ENCODE measurements at places on chromosomes 4 and X. TPM values are rescaled to one million over a fixed set of nuclear protein-coding genes. Genes with fewer than 3 reads are reported as not detected.

The SOX3 gene
- total RNA-seq, result not detected

The CCDC160 gene
- total RNA-seq, result 0.65 TPM

The BTC gene
- 30.0 TPM for total RNA-seq

The REPS2 gene
- 8.7 TPM for total RNA-seq

The DTHD1 gene
- total RNA-seq, result not detected

The DAPP1 gene
- total RNA-seq, result 23.0 TPM

The SLC9B1 gene
- total RNA-seq, result not detected

The CT45A10 gene
- not detected for total RNA-seq

The SFRP2 gene
- total RNA-seq, result 5.4 TPM

The ADGRG2 gene
- 0.76 TPM for total RNA-seq

The PSAPL1 gene
- 268 TPM for total RNA-seq

The ARX gene
- total RNA-seq, result 0.15 TPM

The PCDH11X gene
- total RNA-seq, result 1.4 TPM

The BGN gene
- 93.8 TPM for total RNA-seq

DNA sequence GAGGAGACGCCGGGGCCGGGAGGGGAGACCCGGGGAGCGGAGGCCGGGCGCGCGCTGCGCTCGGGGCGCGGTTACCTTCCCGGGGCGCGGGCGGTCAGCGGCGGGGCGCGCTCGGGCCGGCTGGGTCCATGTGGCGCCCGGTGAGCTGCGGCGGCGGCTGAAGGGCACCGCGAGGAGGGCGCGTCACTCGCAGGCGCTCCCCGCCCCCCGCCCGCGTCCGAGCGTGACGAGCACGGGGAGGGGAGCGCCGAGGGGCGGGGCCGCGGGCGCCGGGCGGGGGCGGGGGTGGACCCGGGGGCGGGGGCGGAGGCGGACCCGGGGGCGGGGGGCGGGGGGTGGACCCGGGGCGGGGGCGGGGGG, at the start of gene CPLX1:
Gene CPLX1, minus strand, starts transcription at position 159 of the 360 bp plus-strand sequence. CDS start 1,607 bp downstream, outside the sequence.
- no peak for DNase-seq

DNA sequence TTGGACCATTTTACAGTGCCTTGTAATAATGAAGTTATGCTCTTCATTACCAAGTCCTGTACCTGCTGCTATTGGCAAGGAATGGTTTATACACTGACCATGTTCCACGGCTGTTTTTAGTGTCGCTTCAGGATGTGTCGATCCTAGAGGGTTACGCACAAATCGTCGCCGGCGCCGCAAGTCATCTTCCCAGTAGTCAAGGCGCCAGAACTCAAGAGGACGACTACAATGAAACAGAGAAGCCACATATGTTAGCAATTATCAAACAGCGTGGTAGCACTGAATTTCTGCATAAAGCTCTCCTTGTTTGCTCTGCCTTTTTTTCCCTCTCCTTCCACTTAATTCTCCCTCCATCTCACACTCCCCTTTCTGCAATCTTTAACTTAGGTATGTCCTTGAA, 17.0 kb downstream of the MAB21L2 start:
- DNase-seq, result no peak

DNA sequence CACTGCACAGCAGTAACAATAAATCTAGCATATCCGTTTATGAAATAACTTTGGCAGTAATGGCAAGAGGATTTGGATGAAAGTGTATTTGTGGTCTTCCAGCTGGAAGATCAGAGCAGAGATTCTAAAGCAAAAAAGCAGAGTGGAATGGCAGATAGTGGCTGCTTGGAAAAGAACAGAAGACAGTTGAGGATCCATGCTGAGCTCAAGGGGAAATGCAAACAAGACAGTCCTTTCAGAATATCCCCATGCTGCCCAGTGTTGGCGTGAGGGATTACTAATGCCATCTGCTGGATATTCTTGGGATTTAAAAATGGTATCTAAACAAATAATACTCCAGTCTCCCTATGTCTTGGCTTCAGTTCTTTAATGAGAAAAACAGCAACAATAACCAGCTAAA, 629.1 kb upstream of the ATOH1 start:
- DNase-seq, result no peak

- no peak for DNase-seq
Measured at GRCh38 chrX:153631907-153632594, 15.0 kb upstream of the DUSP9 start.

- no peak for DNase-seq
Measured at GRCh38 chr4:62871078-62871477, 1538.2 kb downstream of the TECRL start.

GRCh38 chr4:65868096-65868824, 198.0 kb upstream of the EPHA5 start:
- DNase-seq, result no peak

GRCh38 chr4:95086551-95086950, 328.8 kb downstream of the BMPR1B start:
- no peak for DNase-seq

DNA sequence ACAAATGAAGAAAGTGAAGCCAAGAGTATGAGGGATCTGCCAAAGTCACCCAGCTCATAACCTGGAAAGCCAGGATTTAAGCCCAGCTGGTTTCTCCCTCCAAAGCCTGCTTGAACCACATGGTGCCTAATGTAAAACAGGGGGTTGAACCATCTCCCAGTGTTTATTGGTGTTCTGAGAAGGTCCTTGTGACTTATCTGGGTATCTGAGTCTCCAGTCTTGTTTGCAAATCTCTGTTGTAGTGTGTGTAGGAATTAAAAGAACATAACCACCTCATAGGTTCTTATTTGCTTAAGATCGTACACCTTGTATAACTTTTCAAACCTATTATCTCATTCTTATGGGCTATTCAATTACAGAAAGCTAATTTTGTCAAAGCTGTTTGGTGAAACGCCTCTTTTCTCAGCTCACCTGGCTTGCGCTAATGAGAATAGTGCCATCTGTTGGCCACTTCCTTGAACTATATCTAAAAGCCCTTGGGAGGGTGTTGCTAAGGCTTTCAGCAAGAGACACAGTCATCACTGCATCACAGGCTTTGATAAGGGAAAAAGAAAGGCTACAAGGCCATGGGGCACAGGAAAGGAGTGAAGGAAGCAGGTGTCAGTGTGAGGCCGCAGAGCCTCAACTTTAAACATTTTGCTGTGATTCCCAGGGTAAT, 34.0 kb downstream of the ETDB start:
- no peak for DNase-seq

DNA sequence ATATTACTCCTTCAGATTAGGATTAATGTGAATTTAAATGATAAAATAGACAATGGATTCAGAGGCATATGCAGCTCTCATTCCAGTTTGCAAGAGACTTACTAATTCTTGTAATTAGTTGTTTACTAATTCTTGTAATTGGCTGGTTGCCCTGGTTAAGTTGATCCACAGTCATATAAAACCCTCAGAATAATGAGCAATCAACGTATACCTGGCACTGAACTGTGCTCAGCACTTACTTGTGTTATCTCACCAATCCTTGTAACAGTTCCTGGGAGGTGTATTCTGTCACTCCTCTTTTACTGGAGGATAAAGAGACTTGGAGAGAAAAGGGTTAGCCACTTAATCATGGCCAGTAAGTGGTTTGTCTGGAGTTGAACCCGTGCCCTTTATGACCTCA, 10.5 kb downstream of the HERC5 start:
- DNase-seq, result no peak

- no peak for DNase-seq
Measured at GRCh38 chrX:33831211-33831610, 300.9 kb downstream of the FAM47A start.

- no peak for DNase-seq
Measured at GRCh38 chr4:113159942-113160545, 110.6 kb downstream of the ANK2 start.

- no peak for DNase-seq
Measured at GRCh38 chrX:115357326-115358120, 68.0 kb downstream of the LUZP4 start.

DNA sequence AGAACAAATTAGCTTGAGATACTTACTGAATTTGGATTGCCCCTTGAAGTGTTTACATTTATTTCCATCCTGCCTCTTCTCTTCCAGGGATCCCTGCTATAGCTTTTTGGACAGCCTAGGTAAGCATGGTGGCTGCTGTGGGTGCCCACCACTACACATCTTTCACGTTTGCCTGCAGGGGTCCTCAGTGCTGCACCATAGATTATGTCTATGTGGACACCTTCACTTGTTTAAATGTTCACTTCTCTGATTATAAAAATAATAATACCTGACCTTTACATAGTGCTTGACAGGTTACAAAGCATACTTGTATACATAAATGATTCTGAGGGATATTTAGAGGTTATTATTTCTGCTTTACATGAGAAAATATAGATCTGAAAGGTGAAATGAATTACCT, 67.9 kb upstream of the SLC4A4 start:
- DNase-seq, result no peak

- no peak for DNase-seq
Measured at GRCh38 chrX:20729416-20729815, 462.7 kb upstream of the RPS6KA3 start.

DNA sequence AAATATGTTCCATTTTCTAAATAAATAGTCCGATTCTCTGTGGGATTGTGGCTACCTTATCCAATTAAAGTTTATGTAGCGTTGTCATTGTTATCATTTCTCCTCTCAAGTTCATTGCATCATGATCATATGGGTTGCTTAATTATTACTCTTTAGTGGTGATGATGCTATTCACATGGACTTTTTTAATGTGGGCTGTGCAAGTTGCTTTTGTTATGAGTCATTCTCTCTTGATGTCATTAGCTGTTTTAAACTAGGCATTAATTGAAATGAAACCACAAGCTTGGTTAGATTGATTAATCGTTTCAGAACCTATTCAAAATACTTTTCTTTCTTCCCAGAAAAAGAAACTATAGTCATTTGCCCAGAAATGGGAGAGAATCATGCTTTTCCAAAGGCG, 38.2 kb downstream of the NHS start:
- no peak for DNase-seq

DNA sequence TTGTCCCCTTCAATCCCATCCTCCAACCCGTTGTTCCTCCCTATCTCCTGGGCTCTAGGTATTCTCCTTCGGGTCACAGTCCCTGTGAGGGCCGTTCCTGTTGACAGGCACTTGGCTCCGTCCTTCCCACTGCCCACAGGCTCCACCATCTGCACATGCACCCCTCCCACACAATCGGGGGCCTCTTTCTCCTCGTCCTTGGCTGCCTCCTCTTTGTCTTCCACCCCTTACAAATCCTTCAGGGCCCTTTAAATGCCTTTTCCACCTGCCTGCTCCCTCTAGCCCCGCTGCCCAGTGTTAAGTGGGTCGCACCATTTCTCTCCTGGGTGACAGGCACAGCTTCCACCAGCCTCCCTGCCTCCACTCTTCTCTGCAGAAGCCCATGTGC, 2.7 kb upstream of the AVPR2 start:
- DNase-seq, result no peak

GRCh38 chr4:155738548-155738947, 20.3 kb upstream of the GUCY1B1 start:
- no peak for DNase-seq

DNA sequence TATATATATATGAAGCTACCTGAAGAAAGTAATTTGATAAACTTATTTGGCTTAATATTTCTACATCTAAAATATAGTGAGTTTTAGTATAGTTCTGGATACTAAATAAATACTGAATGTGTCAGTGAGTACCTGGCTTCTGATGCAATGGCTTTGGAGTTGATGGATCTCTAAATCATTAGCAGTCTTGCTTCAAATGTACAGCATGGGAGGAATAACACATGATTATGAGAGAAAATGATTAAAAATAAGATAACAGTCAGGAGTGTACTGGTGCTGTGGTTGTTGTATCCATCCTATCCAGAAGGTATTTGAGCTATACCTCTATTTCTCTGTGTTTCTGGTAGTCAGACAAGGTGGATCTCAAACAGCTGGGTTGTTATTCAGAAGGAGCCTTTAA, 641.3 kb downstream of the TRAM1L1 start:
- no peak for DNase-seq

DNA sequence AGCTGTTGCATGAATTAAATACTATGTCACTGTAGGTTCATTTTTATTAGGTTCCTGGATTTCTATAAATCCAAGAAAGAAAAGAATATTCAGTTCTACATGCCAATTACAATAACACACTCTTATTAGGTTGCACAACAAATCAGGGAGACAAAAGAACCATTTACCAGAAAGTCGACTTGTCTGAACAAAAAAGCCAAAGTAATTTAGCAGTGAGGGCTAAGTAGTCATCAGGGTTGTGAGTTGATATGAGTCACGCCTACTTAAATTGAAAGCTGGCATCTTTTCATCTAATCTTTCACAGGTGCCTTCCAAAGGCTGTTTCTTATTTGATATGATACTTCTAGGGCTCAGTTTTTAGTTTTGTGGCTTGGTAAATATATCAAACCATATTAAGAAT, 25.4 kb upstream of the GNRHR start:
- no peak for DNase-seq

GRCh38 chrX:40968180-40968579, 117.1 kb upstream of the USP9X start:
- no peak for DNase-seq

DNA sequence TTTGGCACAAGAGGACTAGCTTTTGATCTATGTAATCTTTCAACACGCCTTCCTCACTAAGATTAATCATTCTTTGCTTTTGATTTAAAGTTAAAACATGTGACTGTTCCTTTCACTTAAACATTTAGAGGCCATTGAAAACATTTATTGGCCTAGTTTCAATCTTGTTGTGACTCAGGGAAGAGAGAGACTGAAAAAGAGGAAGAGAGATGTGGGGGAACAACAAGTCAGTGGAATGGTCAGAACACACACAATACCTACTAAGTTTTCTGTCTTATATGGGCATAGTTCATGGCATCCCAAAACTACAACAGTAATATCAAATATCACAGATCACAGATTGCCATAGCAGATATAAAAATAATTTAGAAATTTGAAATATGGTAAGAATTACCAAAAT, 812.9 kb upstream of the AGA start:
- DNase-seq, result no peak

DNA sequence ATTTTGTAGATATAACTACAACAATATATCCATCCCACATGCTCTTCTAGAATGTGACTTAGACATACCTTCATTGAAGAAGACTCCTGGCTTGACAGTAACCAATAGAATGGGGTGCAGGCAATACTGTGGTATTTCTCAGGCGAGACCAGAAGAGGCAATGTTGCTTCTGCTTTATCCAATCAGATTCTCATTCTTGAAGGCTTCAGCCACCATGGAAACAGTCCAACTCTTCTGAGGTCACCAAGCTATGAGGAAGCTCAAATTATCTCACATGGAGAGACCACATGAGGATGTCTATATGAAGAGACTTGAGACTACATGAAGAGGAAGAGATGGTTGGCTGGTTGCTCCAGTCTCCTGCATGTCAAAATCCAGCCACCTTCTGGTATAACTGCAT, 469.9 kb downstream of the PCDH10 start:
- no peak for DNase-seq

GRCh38 chr4:174358829-174359228, 75.1 kb downstream of the CEP44 start:
- no peak for DNase-seq

GRCh38 chr4:110589297-110589696, 33.6 kb downstream of the PITX2 start:
- no peak for DNase-seq

Measured in suprapubic skin (tissue), 4 donors.